Suppressor macrophage (primary cell): ENCODE measurements at places on chromosomes 7 and 10.

- no peak for DNase-seq
Observed at GRCh38 chr7:139451638-139452037, 31.8 kb downstream of the KLRG2 start.

- no peak for DNase-seq
Observed at GRCh38 chr10:127740596-127740995, 3.6 kb downstream of the FOXI2 start.

GRCh38 chr10:44979281-44980191 lies 927 bp upstream of the DEPP1 start:
- DNase-seq = no peak

DNA sequence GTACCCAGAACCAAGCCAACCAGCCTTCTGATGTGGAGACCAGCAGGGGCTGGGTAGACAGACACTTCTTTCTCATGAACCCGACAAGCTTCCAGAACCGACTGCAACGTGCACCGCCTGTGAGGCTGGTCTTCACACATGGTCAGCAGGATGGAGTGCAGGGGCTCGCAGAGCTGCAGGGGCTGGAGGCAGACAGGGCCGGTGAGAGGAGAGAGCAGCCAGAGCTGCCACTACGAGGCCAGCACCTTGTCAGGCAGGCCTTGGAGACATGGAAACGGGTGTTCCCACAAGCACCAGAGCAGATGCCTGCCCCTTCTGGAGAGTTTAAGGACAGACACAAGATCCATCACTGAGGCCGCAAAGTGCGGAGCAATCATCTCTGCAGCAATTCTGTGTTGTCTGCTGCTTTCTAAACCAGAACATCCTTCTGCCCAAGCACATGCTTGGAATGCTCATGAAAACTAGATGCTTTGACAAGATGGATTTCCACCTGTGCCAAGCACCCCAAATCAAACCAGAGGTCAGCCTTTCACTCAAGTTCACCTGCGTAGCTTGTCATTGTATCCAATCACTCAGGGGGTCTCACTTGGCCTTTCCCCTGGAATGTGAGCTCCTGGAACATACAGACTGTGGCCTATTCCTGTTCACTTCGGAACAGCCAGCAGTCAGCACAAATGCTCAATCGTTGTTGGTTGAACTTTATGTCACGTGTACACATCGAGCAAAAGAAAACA lies 32.2 kb downstream of the FRMPD2 start:
- DNase-seq = no peak

GRCh38 chr7:38727184-38727940 lies 96.2 kb upstream of the AMPH start:
- DNase-seq = no peak

GRCh38 chr10:48929413-48929990 lies 10.1 kb downstream of the LRRC18 start:
- no peak for DNase-seq

- DNase-seq = no peak
Observed at GRCh38 chr7:158588878-158589442, 1.3 kb upstream of the PTPRN2 start.

- peak; percentile 92 for DNase-seq
Observed at GRCh38 chr10:7410862-7411670, at the start of gene SFMBT2. TSS of gene SFMBT2 (minus strand) at chr10:7411034. CDS start at chr10:7381898, 29,136 bp downstream.

DNA sequence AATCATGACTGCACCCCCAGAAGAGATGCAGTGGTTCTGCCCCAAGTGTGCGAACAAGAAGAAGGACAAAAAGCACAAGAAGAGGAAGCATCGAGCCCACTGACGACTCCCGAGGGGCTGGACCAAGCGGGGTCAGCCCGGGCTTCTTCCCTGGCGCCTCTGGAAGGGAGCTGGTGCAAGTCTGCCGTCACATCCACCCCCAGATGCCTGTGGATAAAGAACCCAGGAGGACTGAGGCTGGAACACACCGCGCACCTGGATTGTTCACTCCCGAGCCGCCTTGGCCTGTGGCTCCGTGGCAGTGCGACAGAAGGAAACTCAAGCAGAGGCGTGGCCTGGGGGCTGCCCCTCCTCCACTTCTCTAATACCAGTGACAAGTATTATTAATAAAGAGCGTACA lies 39.8 kb upstream of the GATA3 start:
- DNase-seq = no peak

GRCh38 chr7:101362334-101363195 lies at the start of gene COL26A1:
TSS of gene COL26A1 (plus strand) at chr7:101362875. CDS start at chr7:101363033, 158 bp downstream.
- peak; percentile 6 for DNase-seq

- no peak for DNase-seq
Observed at GRCh38 chr7:67599331-67600062, 602.9 kb downstream of the TYW1 start.

DNA sequence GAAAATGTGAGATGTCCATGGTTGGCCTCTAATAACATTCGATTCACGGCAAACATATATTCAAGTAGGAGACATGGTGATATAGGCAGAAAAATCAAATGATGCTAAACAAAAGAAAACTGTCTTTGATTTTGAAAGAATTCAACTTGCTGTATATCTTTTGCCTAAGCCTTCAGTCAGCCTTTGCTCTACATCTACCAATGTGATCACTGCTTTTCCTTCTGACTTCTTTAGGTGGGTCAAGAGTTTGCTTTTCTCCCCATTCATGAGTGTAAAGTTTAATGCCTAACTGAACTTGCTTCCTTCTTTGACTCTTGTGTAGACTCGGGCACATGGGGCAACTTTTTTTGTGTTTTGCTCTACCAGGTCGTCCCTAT lies 417 bp upstream of the HIF1AN start:
- no peak for DNase-seq

DNA sequence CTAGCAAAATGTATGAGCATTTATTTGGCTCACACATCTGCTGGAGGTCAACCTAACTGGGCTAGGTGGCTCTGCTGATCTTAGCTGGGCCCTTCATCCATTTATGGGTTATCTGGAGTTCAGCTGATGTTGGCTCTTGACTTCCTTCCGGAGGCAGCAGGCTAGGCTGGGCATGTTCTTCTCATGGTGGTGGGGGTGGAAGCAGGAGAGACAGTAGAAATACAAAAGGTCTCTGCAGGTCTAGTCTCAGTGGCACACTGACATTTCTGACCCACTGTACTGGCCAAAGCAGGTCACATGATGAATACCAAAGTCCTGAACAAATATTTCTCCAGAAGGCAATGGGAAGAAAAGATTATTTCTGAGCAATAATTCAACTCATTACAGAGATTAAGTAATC lies 334.6 kb downstream of the CRPPA start:
- no peak for DNase-seq

GRCh38 chr7:50768485-50769474 lies 13.9 kb downstream of the GRB10 start:
- no peak for DNase-seq

- DNase-seq = no peak
Observed at GRCh38 chr10:45550903-45551786, 121.4 kb downstream of the ZFAND4 start.

- no peak for DNase-seq
Observed at GRCh38 chr7:128027485-128027980, 3.7 kb downstream of the LRRC4 start.

- no peak for DNase-seq
Observed at GRCh38 chr7:17524746-17525145, 226.3 kb downstream of the AHR start.

DNA sequence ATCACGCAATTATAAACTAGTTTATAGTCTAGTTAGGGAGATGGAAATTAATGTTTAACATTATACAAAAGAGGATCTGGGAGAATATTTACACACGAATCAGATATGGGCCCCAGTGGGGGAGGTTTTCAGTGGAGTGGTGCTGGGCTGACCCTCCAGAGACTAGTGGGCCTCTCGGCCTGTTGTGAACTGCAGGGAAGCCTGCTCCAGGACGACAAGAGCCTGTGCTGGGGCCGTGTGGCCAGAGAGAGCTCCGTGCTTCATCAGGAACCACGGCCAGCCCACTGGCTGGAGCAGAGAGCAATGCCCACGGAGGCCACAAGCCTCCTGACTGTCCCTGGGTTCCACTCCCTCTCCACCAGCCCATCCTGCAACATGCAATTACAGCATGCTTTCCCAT lies 11.3 kb upstream of the ESYT2 start:
- no peak for DNase-seq

DNA sequence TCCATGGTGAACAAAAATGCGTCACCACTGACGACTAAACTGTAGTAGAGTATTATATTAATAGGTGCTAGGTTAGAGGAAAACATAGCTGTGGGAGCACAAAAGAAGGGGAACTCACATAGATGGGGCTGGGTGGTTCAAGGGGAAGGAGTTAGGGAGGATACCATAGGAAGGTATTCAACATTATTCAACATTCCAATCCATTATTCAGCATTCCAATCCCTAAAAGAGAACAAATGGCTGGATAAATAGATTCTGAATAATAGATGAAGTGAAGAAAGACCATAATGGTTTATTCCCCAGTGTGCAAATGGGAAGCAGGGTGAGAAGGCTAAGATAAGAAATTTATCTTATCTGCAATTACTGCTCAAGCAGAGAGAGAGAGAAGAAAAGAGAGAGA lies 61.4 kb downstream of the AASS start:
- DNase-seq = no peak

GRCh38 chr7:157436763-157437480 lies 100.1 kb downstream of the DNAJB6 start:
- no peak for DNase-seq

- peak; percentile 90 for DNase-seq
Observed at GRCh38 chr10:78972160-78972946, 96.4 kb upstream of the ZMIZ1 start.

DNA sequence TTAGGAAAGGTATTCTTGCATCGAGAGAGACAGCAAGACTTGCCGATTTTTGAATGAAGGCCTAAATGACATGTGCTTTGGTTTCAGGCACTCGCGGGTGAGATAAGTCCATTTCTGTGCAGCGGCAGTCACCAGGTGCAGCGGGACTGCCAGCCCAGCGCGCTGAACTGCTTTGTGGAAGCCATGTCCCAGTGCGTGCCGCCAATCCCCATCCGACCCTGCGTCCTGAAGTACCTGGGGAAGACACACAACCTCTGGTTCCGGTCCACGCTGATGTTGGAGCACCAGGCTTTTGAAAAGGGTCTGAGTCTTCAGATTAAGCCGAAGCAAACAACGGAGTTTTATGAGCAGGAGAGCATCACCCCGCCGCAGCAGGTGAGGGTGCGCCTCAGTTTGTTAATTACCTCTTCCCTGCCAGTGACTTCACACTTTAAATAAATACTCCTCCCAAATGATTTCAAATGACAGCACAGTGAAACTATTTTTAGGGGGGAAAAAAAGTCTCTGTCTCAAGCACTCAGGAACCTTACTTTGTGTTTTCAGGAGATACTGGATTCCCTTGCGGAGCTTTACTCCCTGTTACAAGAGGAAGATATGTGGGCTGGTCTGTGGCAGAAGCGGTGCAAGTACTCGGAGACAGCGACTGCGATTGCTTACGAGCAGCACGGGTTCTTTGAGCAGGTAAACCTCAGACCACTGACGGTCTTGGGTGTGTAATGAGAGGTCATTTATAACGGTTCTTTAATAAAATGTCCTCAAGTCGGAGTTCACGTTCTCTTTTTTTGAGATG lies 98.3 kb downstream of the TRRAP start:
- no peak for DNase-seq

DNA sequence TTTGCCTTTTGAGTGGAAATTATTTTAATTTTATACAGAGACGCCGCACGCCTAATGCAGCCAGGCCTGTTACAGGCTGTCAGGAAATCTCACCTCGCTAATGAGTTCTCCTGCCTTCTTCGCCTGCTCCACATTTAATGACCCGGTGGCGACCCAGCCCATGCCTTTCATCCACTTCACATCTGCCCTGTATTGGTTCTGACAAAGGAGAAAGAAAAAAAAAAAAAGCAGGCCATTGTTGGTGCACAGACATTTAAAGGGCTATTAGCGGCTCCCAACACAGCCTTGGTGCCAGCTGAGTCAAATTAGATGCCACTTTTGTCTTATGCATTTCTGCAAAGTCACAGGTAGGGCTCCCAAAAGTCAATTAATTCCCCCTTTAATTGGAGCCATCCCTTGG lies 43.3 kb downstream of the NRAP start:
- no peak for DNase-seq

DNA sequence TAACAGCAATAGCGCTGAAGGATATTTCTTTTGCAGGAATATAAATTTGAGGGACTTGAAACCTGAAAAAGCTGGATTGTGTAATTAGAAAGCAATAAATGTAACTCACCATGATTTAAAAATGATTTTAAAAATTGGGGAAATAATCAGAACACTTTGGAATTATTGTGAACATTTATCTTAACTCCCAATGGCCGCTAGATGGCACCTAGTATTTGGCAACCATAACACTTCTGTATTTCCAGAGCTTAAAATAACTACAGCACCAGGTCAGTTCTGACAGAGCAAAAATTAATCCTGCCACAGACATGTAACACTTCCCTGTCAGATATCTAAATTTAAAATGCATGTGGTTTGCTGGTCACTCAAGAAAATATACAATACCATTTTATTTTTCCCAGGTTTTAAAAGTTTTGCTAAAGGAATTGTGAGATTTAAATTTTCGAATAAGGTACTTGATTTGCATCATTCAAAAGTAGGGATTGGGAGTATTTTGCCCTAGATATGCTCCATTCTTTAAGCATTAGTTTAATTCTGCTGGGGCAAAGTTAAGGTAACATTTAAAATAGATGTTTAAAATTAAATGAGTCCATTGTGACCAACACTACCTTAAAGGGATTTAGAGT lies 144.5 kb downstream of the PPP1R3A start:
- peak; percentile 59 for DNase-seq

- DNase-seq = peak; percentile 32
Observed at GRCh38 chr10:96470116-96470743, 43.5 kb downstream of the TLL2 start.

GRCh38 chr7:95687759-95688343 lies 84.5 kb upstream of the DYNC1I1 start:
- DNase-seq = peak; percentile 14

DNA sequence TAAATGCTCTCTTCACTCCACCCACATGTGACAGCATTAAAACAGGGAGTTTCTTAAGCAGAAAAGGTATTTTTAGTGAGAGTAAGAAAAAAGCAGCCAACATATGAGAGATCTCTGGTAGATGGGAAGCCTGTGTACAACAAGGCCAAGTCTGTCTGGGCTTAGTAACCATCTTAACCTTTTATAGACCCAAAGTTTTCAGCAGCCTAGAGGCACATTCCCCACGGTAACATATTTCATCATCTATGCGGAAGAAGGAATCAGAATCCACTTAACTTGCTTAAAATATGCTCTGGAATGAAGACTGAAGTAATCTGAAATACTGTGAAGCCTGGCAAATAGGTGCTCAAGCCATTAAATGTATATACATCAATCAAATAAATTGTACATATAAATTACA lies 127.8 kb downstream of the RAPGEF5 start:
- no peak for DNase-seq

GRCh38 chr10:25101461-25102146 lies 73.2 kb upstream of the GPR158 start:
- no peak for DNase-seq
